Brain (organoid and tissue), 16 donors: ENCODE measurements at places on chromosomes 5 and 9. TPM values are rescaled to one million over a fixed set of nuclear protein-coding genes. Genes with fewer than 3 reads are reported as not detected.

- no peak for DNase-seq
Measured at GRCh38 chr5:143241892-143242291, 161.6 kb downstream of the NR3C1 start.

- no peak for DNase-seq
Measured at GRCh38 chr9:102439583-102439982, 555.5 kb upstream of the CYLC2 start.

DNA sequence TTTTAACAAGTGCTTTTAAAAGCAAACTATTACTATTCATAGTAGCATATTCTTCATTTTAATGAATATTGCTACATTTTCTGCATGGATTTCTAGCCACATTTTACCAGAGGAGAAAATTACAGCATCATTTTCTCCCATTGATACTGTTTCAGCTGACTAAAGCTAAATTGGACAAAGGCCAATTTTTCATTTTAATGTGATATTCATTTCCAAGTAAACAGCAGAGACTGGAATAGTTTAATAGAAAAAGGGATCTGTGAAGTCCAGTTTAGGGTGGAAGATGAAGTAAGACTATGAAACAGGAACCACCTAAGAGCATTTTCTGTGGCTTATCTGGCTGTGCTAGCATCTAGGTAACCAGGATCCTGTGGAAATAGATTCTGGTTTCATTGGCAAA, 128.1 kb downstream of the GIN1 start:
- peak; percentile 38 for DNase-seq

GRCh38 chr9:79104216-79104615, 467.5 kb upstream of the TLE4 start:
- DNase-seq: no peak

DNA sequence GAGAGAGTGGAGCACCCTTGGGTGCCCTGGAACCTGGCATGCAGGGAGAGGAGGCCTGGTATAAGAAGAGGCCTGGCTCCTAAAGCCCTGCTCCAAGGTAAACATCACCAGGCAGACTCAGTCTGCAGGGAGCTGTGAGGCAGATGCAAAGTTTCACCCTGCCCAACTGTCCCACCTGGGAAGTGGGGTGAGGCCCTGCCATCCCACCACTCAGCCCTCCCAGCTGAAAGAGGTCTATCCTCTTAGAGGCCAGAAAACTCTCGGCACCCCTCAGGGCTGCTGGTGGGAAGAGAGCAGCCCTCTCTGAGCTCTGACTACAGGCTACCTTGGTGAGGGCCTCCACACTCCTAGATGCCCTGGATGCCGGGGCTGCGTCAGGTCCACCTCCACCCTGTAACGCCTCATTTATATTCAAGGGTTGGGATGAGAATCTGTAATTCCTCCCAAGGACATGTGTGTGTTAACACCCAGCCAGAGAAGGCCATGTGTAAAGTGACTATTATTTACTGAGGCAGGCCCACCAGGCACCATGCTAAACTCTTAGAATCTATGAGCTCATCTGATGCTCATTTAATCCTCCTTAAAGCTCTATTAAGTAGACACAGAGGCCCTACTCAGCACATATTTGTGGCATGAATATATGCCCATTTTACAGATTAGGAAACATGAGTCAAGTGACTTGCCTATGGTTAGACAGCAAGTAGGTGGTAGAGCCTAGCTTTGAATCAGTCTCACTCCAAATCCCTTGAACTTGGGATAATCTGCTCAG, 205.9 kb downstream of the FSTL4 start:
- DNase-seq: no peak

DNA sequence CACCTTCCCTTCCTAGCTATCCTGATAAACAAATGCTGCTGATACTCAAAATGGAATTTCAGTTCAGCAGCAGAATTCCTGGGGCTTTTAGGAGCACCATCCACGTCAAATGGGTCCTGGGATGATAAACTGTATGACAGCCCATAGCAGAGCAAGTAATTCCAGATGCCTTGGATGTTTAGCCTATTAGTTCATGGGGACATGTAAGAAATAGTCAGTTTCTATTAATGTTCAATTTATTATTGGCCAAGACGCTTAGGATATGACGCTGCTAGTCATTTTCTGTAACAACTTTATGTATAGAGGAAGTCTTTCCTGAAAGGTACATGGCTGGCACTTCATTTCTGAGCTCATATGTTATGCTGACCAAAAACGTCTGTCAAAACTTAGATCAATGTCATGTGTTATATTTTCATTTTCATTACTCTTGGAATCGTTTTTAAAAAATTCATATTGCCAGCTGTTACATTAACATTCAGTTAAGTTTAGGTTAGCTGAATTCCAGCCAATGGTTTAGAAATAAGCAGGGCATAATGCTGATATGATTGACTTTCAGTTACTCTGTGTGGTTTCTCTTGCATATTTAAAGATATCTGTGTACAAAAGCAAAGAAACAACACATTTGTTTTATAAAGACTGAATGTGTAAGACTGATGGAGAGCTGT, 243.8 kb downstream of the CSNK1G3 start:
- DNase-seq: peak; percentile 21

Gene CHSY3
- 0.53 TPM for polyA plus RNA-seq

Gene FBP2
- polyA plus RNA-seq: not detected
